ENCODE measurements at places on chromosomes 12 and 14.

DNA sequence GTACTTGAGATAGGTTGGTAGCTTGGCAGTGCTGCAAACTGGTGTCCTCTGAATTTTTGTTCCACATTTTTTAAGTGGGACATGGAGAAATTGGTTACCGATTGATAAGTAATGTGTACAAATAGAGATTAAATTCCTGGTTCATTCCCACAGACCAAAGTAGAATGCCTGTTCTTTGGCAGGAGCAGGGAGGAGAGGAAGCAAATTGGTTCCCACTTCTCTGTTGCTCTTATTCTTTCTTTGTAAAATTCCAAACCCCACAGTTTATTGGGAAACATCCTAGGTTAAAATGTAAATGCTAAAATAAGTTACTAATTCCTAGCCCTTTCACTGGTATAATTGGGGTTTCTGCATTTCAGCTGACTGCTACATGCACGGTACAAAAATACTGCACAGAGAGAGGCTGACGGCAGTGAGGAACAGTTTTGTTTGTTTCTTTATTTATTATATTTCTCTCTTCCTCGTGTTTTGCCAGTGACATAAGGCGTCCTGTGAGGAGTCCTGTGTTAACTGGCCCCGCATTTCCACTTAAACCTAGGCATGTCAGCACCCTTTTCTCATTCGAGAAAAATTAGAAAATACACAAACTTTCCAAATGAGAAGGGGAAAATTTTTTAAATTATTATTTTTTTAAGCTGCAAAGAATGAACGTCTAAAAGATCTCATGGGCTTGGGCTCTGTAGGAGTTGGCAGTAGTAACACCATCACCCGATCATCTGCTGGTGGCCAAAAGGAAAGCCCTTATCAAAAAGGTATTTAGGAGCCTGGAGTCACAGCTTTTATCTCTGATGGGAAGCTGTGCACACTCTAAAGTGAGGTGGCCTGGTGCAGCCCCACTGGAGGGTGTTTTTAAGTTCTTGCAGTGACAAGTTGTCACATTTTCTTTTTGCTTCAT is 25.4 kb upstream of the BCL7A start:
- DNase-seq: no peak

DNA sequence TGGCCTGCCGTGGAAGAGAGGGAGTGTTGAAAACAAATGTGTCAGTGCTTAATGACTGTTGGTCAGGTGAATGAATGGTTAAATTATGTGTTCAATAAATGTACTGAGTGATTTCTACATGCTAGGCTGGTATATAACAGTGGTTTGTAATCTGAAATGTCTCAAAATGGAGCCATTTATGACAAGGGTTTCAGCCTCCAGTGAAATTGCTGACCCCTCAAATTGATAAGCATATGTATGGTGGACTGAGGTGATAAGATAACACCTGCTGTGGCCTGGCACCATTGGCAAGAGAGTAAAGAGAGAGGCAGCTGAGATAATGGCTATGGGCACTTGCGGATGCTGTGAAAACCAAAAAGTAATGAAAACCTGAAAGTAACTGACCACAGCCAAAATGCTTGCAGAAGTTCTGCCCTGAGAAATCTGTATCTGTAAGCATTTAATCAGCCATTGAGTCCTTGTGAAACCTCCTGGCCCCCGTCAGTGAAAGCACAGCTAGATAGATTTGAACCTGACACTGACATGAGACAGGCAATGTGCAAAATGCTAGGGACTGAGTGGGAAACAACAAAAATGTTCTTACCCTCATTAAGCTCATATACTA is 1.4 kb upstream of the BCAT1 start:
- DNase-seq: no peak

DNA sequence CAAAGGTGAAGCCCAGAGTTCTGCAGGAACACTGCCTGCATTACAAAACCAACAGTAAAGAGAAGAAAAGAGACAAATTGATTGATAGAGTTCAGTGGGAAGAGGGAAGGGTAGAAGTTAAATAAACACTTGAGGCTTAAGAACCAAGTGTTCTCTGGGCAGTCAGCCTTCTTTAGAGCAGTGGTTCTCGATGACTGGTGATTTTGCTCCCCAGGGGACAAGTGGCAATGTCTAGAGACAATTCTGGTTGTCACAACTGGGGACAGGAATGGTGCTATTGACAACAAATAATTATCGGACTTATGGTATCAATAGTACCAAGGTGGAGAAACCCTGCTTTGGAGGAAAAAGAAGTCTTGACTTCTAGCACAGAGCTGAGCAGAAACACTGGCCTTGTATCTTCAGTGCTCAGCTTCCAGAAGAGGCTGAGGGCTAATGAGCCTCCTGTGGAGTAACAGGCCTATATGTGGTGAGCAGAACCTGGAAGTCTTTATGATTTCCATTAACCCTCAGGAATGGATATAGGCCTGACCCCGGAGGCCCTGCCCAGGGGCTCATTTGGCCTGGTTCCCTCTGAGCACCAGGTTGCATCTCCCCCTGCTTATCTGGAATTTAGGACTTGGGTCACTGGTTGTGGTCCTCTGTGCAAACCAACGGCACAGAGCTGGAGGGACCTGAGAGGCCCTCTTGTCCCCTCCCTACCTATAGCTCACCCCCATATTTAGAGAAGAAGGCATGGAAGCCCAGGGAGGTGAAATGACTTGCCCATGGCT is 204.6 kb upstream of the PWP1 start:
- DNase-seq: no peak

- no peak for DNase-seq
Measured at GRCh38 chr12:65834146-65834935, 10.1 kb downstream of the HMGA2 start.

DNA sequence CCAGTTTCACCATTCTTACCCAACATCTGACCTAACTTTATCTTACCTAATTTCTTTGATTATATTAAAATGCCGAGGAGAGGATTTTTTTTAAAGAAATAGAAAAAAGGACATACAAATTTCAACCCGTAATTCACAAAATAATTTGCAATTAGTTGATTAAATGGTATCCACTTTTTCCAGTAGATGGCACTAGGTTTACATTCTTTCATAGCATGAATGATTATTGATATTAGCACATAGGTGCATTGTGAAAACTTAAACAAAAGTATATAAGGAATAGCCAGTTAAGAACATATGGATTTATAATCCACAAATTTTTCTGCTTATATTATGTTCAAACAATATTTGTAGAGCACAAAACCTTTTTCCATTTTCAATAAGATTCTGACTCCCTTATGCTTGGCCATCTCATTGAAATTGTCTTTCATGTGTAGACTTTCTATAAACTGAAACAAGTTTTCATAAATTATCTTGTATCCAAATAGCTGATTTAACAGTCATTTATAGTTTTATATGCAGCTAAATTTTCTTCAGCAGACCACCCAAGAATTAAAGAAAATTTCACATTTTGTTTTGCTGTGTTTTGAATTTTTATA is 35.3 kb downstream of the MSRB3 start:
- DNase-seq: no peak

DNA sequence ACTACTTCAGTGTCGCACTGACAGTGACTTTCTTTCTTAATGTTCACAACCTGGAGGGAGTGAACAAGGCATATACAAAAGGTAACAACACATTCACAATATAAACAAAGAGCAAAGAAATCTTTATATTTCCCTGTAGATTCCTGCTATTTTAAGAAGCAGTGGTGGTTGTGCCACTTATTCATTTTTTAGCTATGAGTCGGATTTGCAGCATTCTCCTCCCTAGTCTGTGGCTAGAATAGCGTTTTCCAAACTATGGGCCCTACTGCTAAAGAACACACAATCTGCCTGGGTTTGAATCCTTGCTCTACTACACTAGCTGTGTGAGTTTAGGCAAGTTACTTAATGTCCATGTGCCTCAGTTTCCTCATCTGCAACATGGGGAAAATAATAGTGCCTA is 18.6 kb upstream of the MDM1 start:
- DNase-seq: no peak

DNA sequence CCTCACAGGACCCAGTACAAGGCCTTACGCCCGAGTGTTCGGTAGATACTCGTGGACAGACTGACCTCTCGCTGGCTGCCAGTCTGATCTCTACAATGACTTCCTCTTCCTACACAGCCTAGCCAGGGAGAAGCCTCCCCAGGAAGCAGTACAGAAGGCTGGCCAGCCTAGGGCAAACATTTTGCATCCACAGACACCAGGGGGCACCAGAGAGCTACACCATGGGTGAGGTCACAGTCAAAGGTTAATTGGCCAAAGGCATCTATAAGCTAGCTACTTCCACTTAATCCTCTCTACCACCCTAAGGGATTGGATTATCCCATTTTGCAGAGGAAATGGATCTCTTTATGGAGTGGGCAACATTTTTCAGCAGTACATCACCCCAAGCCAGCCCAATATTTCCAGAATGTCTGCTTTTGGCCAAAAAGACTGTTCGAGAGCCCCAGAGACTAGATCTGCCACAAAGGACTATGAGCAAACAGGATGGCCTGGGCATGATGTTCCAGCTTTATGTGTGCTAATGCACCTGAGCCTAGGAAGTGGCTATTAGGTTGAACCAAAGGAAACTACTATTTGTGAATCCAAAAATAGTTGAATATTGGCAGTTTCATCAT is 14.6 kb upstream of the PNMA1 start:
- peak; percentile 10 for DNase-seq

GRCh38 chr14:99769799-99770198 is 23.4 kb upstream of the EML1 start:
- DNase-seq: no peak

All from NCI-H1436 treated with DMSO at 0.1 percent for 48 hours (cell line).